ENCODE measurements at places on chromosomes 13 and 19.

DNA sequence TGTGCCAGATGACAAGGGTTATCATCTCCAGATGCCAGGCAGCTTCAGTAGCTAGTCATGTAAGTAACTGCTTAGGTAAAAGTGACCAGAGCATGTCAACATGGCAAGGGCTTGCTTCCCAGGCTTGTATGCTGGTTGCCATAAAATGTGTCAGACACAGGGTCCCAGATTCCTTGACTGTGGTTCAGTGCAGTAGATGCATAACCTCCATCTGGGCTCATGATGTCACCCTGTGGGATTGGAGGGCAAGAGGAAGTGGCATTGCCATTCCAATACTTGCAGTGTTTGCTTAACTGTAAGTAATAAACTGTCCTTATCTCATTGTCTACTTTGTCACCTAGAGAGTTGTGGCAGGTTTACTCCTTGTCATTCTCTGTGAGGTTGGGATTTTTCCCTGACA, 226.8 kb downstream of the PCDH17 start:
- no peak for DNase-seq

- DNase-seq = peak; percentile 52
Observed at GRCh38 chr19:10155839-10156238, 36.1 kb upstream of the EIF3G start.

- DNase-seq = no peak
Observed at GRCh38 chr19:10352764-10353671, 13.6 kb upstream of the ICAM3 start.

DNA sequence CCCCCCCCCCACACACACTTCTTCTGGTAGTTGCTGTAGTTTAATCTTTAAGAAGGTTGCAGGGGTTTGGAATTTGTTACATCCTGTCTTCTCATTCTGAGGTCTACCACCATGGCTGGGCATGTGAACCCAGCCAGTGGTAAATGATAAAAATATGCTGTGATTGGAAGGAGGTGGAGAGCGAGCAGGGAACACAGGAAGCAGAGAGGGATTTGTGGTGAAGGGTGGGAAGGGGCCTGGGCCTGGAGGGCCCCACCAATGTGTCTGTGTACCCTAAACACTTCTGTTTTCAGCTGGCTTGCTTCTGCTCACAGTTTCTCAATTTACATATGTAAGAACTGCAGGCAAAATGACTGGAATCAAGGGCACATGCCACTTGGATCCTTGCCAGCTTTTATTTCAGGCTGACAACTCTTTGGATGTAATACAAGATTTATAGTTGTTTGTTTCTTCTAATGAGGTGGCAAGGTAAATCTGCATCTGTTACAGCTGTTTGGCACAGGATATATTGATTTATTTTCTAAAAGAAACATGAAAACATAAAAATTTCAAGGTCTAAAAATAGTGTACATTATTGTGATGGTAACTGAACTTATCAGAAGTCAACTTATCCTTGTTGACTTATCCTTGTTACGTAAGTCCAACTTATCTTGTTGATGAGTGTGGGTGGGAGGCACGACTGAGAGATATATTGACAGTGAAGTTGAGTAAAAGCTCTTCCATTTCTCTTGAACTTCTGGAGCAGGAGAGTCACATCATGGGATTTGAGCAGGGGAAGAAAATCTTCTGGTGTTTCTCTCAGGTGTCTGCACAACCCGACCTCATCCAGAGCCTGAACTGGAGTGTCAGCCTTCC, 313.2 kb downstream of the SHISA2 start:
- DNase-seq = no peak

GRCh38 chr19:44303320-44303719, 1.5 kb downstream of the ZNF235 start:
- DNase-seq = no peak

DNA sequence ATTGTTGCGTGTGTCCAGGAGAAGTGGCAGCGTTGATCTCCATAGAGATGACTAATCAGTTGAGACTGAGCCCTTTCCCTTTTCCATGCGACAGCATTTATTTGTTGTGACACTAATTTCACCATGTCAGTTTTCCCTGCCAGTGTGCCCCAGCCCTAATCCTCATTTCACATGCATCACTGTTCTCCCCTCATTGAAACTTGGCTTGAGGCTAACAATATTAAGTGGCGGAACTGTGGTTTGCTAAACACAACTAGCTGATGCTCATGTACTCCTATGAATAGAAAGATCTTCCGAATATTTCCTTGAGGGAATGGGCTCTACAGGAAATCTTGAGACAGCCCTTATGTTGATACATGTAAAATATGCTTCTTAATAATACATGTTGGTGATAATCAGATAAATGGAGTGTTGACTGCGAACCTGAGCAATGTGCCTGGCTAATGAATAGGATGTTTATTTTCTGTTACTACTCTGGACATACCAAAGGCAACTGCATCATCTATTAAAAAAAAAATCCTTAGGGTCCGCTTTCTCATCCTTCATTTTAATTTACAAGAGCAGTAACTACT, 258.6 kb downstream of the ATP8A2 start:
- DNase-seq = no peak

DNA sequence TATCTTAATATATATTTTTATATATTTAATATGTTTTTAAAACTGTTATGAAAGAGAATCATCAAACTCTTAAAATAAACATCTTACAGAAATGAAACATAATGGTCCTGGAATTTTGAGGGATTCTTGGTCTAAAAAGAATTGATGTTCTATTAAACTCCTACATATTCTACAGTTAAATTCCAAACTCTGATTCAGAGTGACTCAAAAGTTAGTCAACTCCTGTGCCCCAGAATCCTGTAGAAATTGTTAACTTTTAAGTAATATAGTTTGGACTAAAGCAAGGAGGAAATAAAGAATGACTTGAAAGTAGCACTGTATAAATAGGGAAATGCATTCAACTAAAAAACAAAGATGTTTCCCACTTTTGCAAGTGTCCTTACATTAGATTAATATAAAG, 47.7 kb downstream of the FNDC3A start:
- peak; percentile 53 for DNase-seq

- no peak for DNase-seq
Observed at GRCh38 chr13:28551498-28551895, 56.6 kb upstream of the FLT1 start.

DNA sequence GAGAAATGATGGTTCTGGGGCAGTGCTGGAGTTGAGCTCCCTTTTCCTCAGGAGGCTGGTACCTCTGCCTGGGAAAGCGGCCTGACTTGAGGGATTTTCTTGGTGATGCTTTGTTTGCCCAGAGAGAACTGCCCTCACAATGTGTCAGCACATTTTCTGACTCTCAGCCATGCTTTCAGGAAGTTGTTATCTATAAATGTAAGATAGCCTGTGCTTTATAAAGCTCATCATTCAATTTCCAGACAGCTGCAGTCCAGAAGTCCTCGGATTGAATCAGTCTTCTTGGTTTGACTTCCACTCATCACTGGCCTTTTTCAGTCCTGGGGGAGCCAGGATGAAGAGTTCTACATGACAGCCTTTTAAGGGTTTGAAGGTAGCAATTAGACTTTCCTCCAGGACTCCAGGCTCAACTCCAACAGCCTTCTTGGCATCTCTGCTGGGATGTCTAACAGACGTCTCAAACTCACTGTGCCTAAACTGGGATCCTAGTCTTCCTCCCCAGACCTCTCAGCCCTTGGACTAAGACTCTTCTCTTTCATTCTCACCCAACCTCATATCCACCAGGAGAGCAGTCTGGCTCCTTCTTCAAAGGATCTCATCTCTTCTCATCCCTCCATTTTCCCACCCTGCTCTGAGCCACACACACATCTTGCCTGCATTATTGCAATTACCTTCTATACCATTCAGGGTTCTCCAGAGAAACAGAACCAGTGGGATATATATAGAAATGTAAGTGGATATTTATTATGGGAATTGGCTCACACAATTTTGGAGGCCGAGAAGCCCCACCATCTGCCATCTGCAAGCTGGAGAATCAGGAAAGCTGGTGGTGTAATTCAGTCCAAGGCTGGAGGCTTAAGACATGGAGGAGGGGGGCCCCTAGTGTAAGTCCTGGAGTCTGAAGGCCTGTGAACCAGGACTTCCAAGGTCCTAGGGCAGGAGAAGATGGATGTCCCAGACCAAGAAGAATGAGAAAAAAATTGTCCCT, 13.1 kb downstream of the ERICH6B start:
- DNase-seq = no peak

GRCh38 chr19:46717034-46717715, at the start of gene PRKD2:
Gene PRKD2, minus strand, starts transcription at chr19:46717114. Its CDS starts 744 bp downstream, at chr19:46716370.
- peak; percentile 80 for DNase-seq

- DNase-seq = peak; percentile 41
Observed at GRCh38 chr13:51453959-51454703, 1.3 kb upstream of the INTS6 start.

- no peak for DNase-seq
Observed at GRCh38 chr13:113918981-113919701, 54.7 kb downstream of the C13orf46 start.

GRCh38 chr13:105952233-105952972, 583.1 kb downstream of the EFNB2 start:
- no peak for DNase-seq

GRCh38 chr13:33426131-33426530, 140.6 kb upstream of the STARD13 start:
- no peak for DNase-seq

GRCh38 chr13:114054830-114055439, 77.5 kb downstream of the RASA3 start:
- no peak for DNase-seq

- no peak for DNase-seq
Observed at GRCh38 chr13:29428310-29429181, 166.9 kb downstream of the SLC7A1 start.
